ENCODE measurements at places on chromosomes 3 and 15.

GRCh38 chr15:82812994-82813393 lies 3.6 kb downstream of the WHAMM start:
- no peak for DNase-seq

GRCh38 chr3:56916716-56917360 lies 115.1 kb upstream of the ARHGEF3 start:
- no peak for DNase-seq

GRCh38 chr3:79604681-79605080 lies 163.1 kb downstream of the ROBO1 start:
- peak; percentile 81 for DNase-seq

DNA sequence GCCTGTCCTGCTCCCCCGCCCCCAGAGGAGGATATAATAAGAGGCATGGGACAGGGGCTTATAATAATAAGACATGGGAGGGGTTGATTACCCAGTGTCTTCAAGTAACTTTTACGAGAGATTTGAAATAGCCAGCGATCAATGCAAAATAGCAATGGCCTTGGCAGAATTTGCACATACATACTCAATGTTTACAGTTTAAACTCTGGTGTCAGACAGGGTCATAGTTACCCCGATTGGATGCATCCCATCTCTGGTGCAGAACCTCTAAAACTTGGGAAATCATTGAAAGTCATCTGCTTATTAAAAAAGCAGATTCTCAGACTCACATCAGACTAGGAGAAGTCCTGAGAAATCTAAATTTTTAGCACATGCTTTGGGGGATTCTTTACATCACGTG lies 61.0 kb downstream of the TRAK1 start:
- no peak for DNase-seq

DNA sequence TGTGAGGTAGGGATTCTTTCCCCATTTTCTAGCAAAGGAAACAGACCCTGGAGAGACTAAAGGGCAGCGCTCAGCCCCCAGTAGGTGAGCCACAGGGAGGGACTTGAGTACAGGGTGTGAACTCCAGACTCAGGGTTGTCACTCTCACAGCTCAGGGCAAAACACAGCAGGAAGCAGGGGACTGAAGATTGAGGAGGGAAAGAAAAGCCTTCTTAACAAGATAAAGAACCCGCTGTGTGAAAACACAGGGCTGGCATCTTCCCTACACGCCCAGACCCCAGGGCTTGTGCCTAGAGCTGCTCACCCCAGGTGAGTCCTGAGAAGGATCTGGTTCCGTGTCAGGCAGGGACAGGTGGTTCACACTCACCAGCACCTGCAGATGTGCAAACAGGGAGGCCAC lies 59.6 kb downstream of the ABTB1 start:
- DNase-seq = no peak

- no peak for DNase-seq
These were observed 13.3 kb downstream of the HRG start for GRCh38 chr3:186679151-186679550.

GRCh38 chr15:63277893-63278456 lies 570 bp downstream of the APH1B start:
- peak; percentile 35 for DNase-seq

DNA sequence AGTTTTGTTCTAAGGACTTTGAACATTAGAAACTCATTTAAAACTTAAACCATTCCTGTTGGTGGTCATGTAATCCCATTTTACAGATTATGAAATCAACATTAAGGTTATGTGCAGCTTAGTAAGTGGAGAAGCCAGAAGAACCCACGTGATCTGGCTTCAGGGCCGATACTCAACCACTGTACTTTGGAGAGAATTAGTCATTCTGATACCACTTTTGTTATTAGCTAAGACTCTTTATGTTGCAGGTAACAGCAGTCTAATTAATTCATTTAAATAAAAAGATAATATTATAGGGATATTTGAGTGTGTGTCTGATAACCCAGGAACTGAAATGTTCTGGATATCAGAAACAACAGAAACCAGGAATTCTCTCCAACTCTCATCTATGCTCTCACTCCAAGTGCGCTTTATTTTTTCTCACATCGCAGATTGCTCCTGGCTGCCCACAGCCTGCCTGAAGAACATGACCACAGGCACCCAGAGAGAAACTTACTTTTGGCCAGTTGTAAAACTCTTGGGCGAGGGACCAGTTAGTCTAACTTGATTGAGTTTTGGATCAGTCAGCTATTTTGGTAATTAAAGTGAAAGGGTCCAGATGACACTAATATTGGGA lies 25.2 kb downstream of the UBE2E1 start:
- no peak for DNase-seq

- no peak for DNase-seq
These were observed 3.1 kb downstream of the ABTB1 start for GRCh38 chr3:127675651-127676391.

GRCh38 chr15:55649058-55649423 lies 60.9 kb upstream of the PYGO1 start:
- peak; percentile 70 for DNase-seq

DNA sequence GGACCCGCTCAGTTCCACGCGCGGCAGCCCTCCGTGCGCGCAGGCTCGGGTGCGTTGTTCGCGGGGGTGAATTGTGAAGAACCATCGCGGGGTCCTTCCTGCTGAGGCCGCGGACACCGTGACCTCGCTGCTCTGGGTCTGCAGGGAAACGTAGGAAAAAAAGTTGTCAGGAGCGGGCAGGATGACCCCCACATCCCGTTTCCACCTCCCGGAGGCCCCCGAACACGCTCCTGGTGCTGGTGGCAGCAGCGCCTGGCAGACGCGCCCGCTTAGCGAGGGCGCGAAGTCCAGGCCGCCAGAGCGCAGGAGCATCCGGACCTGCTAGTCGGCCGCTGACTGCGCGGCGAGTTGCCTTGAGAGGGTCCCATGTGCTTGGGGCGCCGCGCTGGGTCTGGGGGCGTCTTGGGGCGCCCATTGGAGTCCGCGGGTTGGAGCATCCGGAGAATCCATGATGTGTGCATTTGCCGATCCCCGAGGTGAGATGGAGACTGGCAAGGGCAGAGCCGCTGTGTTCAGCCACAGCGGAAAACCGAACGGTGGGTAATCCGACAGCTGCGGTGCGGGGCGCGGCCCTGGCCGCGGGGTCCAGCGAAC lies 520 bp downstream of the GREM1 start:
- peak; percentile 48 for DNase-seq

DNA sequence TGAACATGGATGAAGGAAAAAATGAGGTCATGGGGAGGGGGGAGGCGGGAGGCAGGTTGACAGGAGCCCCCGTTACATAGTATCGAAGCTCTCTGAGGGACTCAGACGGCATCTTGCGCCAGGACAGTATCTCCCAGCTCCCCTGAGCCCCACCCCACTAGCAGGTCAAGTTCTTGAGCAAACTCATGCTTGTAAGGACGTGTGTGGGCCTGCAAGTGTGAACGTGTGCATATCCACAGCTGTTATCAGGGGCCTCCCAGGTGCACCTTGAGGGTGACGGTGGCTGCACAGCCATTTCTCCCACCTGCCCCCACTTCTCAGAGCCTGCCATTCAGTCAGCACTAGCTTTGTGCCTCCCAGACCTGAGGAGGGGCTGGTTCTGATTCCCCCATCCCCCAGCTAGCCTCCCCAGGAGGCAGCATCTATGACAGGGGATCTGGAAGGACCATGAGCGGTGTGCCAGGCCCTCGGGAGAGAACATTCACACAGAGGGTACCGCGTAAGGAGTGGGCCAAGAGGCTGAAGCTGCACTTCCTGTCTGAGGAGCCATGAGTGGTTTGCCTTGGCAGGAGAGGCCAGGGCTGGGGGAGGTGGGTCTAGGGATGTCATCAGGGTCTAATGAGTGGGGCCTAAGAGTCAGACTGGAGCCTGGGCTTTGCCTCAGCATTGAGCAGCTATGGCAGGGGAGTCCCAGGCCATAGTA lies 2.9 kb downstream of the SEMA3F start:
- DNase-seq = no peak

GRCh38 chr3:125028657-125029056 lies 27.1 kb downstream of the HEG1 start:
- DNase-seq = no peak
